ENCODE measurements at places on chromosomes 2 and 18. TPM values are rescaled to one million over a fixed set of nuclear protein-coding genes. Genes with fewer than 3 reads are reported as not detected.

ST6GAL2 gene
- 19.4 TPM for total RNA-seq

MRO gene
- total RNA-seq: 0.16 TPM

HOXD8 gene
- 6.6 TPM for total RNA-seq

SYT4 gene
- total RNA-seq: not detected

CD207 gene
- total RNA-seq: not detected

FBXO15 gene
- total RNA-seq: 1.3 TPM

GLI2 gene
- total RNA-seq: 18.5 TPM

TSPYL6 gene
- total RNA-seq: not detected

PDE6D gene
- 22.1 TPM for total RNA-seq

NT5C1B gene
- not detected for total RNA-seq

RND3 gene
- 56.9 TPM for total RNA-seq

SERPINB4 gene
- total RNA-seq: 0.17 TPM

CRYGD gene
- total RNA-seq: not detected

CHRND gene
- not detected for total RNA-seq

PSTPIP2 gene
- total RNA-seq: 0.33 TPM

CDH2 gene
- 35.9 TPM for total RNA-seq

TMEM247 gene
- not detected for total RNA-seq

SCN7A gene
- total RNA-seq: not detected

POMC gene
- total RNA-seq: not detected

COL6A3 gene
- total RNA-seq: 0.10 TPM

IL36B gene
- total RNA-seq: 0.13 TPM

TEKT4 gene
- total RNA-seq: not detected

ABHD1 gene
- 1.9 TPM for total RNA-seq

MAP2 gene
- 0.44 TPM for total RNA-seq

HOXD4 gene
- 0.47 TPM for total RNA-seq

LHCGR gene
- not detected for total RNA-seq

CASP10 gene
- total RNA-seq: 2.5 TPM

GKN2 gene
- 3.5 TPM for total RNA-seq

TGOLN2 gene
- total RNA-seq: 109 TPM

FEV gene
- total RNA-seq: not detected

FAM124B gene
- total RNA-seq: not detected

CHRNG gene
- total RNA-seq: not detected

PCARE gene
- not detected for total RNA-seq

RAMP1 gene
- total RNA-seq: not detected

CGREF1 gene
- total RNA-seq: 8.7 TPM

MBOAT2 gene
- total RNA-seq: 30.8 TPM

ATP5F1A gene
- total RNA-seq: 301 TPM

FAP gene
- not detected for total RNA-seq

CIAO1 gene
- total RNA-seq: 79.3 TPM

MERTK gene
- total RNA-seq: 1.9 TPM

GALR1 gene
- total RNA-seq: not detected

AOX1 gene
- total RNA-seq: 2.9 TPM

TMEM163 gene
- 0.12 TPM for total RNA-seq

FOXI3 gene
- total RNA-seq: not detected

THSD7B gene
- not detected for total RNA-seq

CNDP1 gene
- not detected for total RNA-seq

HOXD11 gene
- 6.1 TPM for total RNA-seq

SEMA4C gene
- total RNA-seq: 24.5 TPM

CMPK2 gene
- total RNA-seq: 0.67 TPM

PLB1 gene
- 1.3 TPM for total RNA-seq

MBP gene
- 23.8 TPM for total RNA-seq

TMEM17 gene
- total RNA-seq: 5.1 TPM

KIAA1328 gene
- total RNA-seq: 1.0 TPM

PKDCC gene
- total RNA-seq: 30.5 TPM

UGP2 gene
- total RNA-seq: 98.5 TPM

ANKRD30B gene
- total RNA-seq: not detected

PUS10 gene
- total RNA-seq: 4.0 TPM

GPR148 gene
- total RNA-seq: not detected
